ENCODE measurements at places on chromosomes 3 and 15.

- DNase-seq = no peak
Observed at GRCh38 chr3:87167628-87168456, 59.3 kb upstream of the CHMP2B start.

GRCh38 chr15:100842756-100843730 lies 36.6 kb upstream of the ALDH1A3 start:
- no peak for DNase-seq

GRCh38 chr15:81337241-81337640 lies 13.3 kb upstream of the STARD5 start:
- no peak for DNase-seq

GRCh38 chr3:154480033-154480432 lies 50.0 kb upstream of the GPR149 start:
- DNase-seq = no peak

- DNase-seq = no peak
Observed at GRCh38 chr15:100947760-100948429, 28.7 kb downstream of the LRRK1 start.

DNA sequence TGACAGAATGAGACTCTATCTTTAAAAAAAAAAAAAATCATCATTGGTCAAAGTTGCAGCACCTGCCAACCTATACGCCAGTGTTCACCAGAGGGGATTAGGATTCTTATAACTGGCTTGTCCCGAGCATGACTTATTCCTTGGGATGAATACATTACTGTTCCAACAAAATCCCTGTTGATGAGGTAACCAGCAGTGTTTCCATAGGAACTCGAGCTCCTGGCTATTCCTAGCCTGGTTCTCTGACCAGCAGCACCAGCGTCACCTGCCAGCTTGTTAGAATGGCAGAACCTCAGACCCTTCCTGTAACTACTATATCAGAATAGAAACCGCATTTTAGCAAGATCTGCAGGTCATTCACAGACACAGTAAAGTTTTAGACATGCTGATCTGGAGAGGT lies 364.4 kb downstream of the PTPRG start:
- no peak for DNase-seq
